ENCODE measurements at places on chromosomes 5 and 9.

DNA sequence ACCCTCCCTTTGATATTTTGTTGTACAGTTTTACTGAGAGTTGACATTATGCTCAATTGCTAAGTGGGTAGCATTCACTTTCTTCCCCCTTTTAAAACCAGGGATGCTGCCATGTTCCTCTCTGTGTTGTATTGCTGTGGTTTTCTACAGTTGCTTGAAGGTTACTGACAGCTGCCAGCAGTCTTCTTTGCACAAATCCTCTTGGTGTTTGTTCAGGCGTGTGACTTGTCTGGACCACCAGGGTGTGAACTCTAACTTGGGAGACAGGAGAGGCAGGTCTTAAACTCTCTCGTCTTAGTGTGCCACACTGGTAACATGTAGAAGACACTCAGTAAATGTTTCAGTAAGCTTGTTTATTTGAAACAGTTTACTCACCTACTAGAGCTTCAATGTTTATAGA lies 25.1 kb downstream of the SLC44A1 start:
- no peak for DNase-seq

DNA sequence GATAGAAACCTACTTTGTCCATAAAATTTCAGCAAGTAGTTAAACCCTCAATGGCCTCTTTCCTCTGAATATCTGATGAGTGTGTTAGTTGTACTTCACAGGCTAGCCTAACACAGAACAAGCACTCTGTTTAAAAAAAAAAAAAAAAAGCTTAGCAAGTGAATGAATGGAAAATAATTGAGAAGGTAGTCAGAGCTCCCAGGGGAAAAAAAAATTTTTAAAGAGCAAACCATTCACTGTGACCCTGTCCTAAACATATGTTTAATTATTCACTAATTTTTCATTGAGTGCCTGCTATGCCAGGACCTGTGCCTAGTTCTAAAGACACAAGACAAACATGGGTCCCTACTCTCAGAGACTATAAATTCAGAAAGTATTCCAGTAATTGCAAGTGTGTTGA lies 69.3 kb downstream of the SH3RF2 start:
- DNase-seq, result no peak

- no peak for DNase-seq
Observed at GRCh38 chr5:34583167-34583566, 73.0 kb upstream of the RAI14 start.

GRCh38 chr9:90698871-90699440 lies 56.3 kb upstream of the DIRAS2 start:
- no peak for DNase-seq

DNA sequence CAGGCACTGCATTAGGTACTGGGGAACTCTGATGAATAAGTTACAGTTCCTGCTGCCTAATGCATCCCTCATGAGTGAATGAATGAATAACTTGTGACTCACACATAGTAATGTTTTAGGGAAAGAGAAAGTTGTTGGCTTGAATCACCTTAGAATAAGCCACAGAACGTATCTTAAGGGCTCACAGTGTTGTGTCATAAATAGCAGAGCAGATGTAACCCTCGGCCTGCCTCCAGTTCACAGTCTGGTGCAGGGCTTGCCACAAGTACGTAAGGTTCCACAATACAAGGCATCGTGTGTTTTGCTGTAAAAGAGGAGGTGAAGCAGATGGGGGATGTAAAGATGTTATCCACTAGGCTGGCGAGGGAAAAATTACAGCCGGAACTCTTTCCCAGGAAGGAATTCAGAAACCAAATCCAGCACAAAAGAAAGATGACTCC lies 218.7 kb downstream of the TRPM3 start:
- DNase-seq, result no peak

DNA sequence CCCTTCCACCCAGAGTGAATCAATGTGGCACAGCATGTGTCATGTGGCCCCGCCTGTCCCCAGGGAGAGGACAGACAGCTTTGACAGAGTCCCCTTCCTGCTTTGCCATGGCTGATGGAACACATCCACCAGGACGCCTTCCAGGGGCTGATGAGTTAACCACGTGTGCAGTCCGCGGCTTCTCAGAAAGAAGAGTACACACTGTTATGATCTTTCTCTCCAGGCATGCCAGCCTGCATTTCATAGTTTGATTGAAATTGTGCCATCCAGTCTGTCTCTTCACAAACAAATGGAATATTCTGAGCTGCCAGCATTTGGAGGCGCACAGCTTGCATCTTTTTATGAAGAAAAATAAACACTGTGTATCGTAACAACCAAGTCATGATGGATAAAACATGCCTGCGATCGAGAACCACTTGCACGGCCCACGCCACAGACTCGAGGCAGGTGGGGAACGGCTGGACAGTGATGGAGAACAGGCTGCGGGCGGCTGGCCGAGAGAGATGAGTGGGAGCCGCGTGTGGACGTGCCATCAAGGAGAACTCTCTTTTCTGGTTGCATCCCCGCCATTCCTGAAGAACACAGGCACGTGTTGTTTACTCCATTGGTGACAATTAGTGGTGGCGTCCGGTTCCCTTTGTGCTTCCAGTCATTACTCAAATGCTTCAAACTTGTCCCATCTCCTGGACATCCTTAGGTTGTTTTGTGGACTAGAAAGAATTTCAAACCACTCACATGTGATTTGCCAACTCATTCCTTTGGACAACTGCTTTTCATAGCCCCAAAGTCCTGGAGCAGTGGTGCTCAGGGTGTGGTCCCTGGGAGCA lies 220.2 kb downstream of the AGTPBP1 start:
- no peak for DNase-seq

- DNase-seq, result no peak
Observed at GRCh38 chr5:111682121-111682520, 74.9 kb downstream of the NREP start.

GRCh38 chr5:113224605-113225065 lies 210.2 kb downstream of the TSSK1B start:
- DNase-seq, result no peak

- no peak for DNase-seq
Observed at GRCh38 chr9:138011951-138012500, 134.4 kb downstream of the CACNA1B start.

- no peak for DNase-seq
Observed at GRCh38 chr5:72246954-72247442, 73.0 kb downstream of the MRPS27 start.

GRCh38 chr9:110016340-110016739 lies 191.6 kb downstream of the C9orf152 start:
- no peak for DNase-seq

DNA sequence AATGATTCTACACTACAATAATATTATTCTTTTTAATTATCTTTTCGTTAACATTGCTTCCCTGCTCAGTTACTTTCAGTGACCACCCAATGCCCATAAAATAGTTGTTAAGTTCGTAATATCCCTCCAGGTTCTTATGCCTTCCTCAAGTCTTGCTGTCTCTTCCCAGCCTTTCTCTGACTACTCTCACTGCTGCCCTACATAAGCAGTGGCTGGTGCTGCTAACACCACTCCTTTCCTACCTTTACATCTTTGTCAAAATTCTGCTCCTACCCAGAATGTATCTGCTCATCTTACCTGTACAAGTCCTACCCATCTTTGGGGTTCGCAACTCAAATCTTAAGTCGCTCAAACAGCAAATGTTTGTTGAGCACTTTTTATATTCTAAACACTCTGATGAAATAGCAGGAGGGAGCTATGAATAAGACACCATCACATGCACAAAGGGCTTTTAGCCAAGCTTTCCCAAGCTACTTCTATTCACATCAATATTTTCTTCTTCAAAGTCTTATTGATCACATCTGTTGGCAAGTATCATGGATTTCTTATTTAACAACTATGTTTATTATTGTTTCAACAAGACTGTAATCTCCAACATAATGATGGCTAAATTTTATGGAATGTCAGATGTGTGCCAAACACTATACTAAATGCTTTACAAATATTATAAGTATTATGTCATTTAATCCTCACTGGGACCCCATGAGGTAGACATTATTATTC lies 29.5 kb downstream of the SLC25A46 start:
- no peak for DNase-seq

GRCh38 chr5:53520813-53521212 lies 39.6 kb upstream of the NDUFS4 start:
- DNase-seq, result no peak

- DNase-seq, result no peak
Observed at GRCh38 chr5:112479418-112479817, 60.3 kb upstream of the EPB41L4A start.

DNA sequence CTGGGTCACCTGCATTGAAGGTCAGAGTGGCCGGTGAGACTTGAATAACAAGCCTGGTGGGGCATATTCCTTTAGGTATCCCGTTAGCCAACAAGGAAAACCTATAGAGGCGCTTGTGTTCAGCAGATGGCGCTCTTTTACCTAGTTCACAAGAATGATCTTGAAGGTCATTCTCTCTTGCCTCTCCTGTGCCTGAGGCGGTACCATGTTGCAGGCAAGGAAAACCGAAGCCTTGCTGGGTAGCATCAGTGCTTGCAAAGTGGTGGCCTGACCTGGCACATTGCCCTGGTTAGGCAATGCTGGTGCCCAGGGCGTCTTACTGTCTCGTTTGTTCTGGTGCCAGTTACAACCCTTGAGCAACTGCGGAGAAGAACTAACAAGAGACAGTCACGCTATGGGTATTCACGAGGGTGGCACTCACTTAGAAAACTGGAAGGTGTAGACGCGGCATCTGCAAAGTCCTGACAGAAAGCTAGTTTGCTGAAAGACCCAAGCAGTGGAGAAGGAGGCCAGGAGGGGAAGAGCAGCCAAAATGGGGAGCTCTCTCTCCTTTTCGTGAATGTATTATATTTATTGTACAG lies 56.7 kb downstream of the AOPEP start:
- peak; percentile 3 for DNase-seq

GRCh38 chr9:33620738-33621439 lies 96.8 kb downstream of the ANKRD18B start:
- DNase-seq, result no peak

DNA sequence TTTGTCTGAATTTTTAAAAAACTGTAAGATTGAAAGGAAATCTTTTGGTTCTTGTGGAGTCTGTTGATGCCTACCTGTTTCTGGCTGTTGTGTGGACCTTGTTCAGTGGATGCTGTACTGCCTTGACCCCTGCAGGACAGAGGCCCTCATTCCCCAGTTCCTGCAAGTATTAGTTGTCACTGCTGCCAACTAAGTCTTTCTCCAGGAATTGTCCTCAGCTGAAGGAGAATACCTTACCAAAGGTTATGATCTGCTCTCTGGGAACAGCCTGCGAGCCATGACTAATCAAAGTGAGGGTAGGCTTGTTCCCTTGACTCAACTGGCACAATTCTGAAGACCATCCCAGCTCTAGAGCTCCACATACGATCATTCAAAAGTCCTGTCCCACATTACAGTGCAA lies 145.3 kb upstream of the FST start:
- DNase-seq, result no peak

DNA sequence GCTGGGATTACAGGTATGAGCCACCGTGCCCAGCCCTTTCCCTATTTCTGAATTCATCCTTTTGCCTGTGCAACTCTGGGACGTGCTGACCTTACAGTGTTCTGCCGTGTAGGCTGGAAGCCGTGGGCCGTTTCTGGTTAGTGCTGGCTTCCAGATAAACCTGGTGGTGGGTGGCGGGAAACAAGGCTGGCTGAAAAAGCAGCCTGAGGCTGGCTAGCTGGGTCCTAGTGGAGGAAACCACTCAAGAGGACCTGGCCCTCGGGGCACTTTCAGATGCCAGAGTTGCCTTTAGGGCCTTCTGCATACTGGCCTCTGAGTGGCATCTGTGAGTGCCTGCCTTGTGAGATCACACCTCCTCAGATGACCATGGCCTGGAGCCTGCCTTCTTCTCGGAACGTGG lies 26.9 kb downstream of the GALNT12 start:
- no peak for DNase-seq

GRCh38 chr5:178213748-178214151 lies 9.4 kb downstream of the HNRNPAB start:
- no peak for DNase-seq

Data from stimulated activated CD4-positive, alpha-beta T cell treated with anti-CD3 and anti-CD28 coated beads, Interleukin-1b, Interleukin-23, amount 100 ng/mL, for 1 hour (primary cell).